ENCODE measurements at places on chromosomes 5 and 9.

- DNase-seq: no peak
These were observed 73.0 kb downstream of the KCNIP1 start for GRCh38 chr5:170576602-170577535.

- no peak for DNase-seq
These were observed 37.9 kb downstream of the STOM start for GRCh38 chr9:121331992-121332685.

DNA sequence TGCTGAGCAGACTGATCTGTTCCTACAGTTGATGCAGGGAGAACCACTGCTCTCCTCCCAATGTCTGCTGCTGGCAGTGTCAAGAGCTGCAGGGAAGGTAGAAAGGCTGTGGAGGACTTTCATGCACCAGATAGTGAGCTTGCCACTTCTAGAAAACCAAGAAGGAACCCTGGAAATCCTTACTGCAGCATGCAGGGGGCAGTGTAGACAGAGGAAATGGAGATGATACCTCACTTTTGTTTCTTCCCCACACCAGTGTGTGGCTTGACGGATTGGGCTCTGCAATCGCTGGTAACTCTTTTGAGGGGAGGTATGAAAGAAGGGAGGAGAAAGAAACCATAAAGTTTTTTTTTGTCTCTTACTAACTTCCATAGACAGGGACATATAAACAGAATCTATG, 480.7 kb downstream of the DMAC1 start:
- no peak for DNase-seq

- DNase-seq: no peak
These were observed 103.5 kb upstream of the C9orf72 start for GRCh38 chr9:27676827-27677226.

DNA sequence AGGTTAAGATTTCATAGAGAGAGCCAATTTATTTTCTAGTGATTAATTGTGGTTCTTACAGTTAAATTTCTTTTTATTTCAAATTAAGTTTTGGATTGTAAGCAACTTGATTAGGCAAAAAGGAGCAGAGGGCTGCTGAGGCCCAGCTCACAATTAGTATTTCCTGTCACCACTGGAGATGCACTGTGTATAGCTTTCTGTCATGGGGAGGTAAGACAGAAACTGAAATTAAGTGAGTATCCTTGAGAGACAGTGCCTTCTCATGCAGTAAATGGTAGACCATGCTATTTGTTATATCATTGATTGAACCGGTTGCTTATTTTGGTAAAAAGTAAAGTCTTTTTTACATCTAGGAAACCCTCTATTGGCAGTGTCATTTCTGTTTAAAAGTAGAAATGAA, 190.7 kb downstream of the CCDC171 start:
- DNase-seq: no peak

DNA sequence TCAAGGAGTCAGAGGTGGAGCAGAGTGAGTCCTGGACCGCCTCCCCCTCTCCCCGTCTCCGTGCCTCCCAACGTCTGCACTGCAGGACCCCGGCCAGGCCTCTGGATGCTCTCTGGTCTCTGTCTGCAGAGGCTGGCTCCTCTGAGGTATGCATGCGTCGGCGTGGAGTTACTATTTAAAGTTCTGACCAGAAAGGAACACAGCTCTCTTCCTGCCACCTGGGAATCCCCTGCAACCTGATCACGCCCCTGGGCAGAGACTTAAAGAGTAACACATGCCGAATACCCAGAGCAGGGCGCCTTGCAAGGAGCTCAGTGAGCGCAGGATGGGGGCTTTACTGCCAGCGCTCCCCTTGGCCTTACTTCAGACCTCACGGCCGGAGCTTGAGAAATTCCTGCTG, 16.0 kb downstream of the ANXA6 start:
- DNase-seq: no peak
